HAP-1 (cell line): ENCODE measurements at places on chromosomes 3 and 15.

- DNase-seq = no peak
These were observed 26.8 kb downstream of the EOGT start for GRCh38 chr3:68986496-68987208.

DNA sequence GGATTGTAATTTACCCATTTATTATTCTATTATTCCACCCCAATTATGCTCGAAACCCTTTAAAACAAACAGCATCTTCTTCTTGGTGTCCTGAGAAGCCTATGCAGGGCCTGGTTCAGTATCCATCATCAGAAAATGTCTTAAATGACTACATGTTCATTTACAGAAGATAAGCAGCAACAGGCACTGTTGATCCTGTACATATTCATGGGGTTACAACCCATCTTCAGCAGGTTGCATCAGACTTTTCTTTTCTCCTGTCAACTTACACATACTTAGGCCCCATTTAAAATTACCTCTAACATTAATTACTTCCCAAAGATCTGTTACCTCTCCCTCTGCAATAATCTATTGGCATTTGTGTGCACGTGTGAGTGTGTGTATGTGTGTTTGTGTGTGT, 18.9 kb downstream of the TUSC7 start:
- DNase-seq = no peak

DNA sequence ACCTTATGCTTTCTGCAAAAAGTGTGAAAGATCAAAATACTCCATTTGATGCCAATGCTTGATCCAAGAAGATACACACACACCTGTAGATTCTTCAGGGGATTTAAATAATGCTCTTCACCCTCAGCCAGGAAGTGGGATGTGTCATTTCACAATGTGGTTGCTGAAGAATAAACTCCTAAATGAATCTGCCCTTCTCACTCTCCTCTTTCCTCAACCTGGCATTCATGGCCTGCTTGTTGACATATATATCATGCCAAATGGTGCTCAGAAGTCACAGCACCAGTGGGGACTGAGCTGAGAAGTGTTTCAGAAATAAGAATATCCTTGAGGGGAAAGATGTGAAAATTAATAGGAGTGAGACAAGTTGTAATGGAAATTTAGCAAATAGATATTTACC, 146.6 kb upstream of the ARHGEF26 start:
- no peak for DNase-seq

DNA sequence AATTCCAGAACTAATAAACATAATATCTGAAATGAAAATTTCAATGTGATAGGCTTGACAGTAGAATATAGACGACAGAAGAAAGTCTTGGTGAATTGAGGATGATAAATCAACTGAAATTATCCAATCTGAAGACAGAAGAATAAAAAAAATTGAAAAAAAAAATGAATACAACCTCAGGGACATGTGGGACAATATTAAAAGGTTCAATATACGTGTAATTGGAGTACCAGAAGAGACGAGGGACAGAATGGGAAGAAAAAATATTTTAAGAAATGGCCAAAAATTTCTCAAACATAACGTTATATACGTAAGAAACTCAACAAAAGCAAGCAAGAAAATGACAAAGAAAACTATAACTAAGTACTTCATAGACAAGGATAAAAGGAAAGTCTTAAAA, 43.3 kb upstream of the HCLS1 start:
- no peak for DNase-seq
